ENCODE measurements at places on chromosomes 3 and 15.

DNA sequence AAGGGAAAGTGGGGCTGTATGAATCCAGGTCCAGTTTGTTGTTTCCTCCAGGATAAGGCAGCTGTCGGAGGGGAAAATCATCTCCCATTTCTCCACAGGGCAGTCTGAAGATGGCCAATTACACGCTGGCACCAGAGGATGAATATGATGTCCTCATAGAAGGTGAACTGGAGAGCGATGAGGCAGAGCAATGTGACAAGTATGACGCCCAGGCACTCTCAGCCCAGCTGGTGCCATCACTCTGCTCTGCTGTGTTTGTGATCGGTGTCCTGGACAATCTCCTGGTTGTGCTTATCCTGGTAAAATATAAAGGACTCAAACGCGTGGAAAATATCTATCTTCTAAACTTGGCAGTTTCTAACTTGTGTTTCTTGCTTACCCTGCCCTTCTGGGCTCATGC lies 911 bp downstream of the CCRL2 start:
- no peak for DNase-seq

GRCh38 chr15:76274226-76274625 lies 37.0 kb downstream of the ETFA start:
- DNase-seq: peak; percentile 45

DNA sequence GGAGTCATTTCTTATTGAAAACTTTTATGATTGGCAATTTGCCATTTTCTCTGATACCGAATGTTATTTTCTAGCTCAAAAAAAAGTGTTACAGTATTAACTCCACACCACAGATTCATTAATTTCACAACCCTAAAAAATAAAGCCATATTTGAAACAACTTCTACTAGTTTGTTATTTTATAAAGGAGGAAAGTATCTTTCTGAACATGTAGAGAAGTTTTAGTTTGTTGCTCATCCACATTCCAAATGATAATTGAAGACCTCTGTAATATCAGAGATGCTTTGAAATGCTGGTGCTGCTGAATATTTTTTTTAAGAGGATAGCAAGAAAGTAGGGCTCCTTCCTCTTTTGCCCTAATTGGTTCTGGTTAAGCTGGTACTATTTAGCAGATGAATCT lies 1.9 kb downstream of the VGLL3 start:
- peak; percentile 45 for DNase-seq

DNA sequence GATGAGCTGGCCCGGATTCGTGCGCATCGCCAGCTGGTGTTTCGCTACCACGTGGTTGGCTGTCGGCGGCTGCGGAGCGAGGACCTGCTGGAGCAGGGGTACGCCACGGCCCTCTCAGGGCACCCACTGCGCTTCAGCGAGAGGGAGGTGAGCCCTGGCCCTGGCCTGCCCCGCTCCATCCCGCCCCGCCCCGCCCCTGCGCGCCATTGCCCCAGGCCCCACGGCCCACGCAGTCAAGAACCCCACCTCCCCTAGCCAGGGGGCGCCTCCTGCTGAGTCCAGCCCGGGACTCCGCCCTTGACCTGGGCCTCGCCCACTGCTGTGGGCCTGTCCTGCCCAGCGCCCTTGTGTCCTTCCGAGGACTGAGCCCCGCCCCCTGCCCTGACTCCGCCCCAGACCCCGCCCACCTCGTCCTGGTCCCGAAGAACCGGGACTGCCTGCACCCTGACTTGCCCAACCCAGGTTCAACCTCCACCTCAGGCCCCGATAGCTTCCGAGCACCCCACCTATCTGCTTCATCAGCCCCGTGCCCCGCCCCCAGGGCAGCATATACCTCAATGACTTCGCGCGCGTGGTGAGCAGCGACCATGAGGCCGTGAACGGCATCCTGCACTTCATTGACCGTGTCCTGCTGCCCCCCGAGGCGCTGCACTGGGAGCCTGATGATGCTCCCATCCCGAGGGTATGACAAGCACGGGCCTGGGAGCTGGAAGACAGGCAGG lies 14.8 kb downstream of the NT5DC2 start:
- DNase-seq: no peak

DNA sequence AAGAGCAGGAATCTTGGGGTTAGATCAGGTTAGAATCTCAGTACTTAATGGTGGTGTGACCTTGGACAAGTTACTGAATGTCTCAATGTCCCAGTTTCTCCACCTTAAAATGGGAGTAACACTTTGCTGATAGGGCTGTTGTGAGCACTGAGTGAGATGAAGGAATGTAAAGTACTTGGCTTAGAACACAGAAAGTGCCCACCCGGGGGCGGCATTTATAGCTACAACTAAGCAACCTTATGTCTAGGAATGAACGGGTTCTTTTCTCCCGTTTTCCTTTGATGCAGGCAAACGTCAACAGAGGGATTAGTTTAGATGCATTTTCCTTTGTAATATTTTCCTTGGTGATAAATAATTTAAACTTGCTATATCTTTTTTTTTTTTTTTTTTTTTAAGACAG lies 176.6 kb downstream of the USP13 start:
- DNase-seq: no peak

GRCh38 chr3:8458711-8459110 lies 42.9 kb upstream of the LMCD1 start:
- peak; percentile 96 for DNase-seq

GRCh38 chr3:194766845-194767244 lies 81.2 kb downstream of the FAM43A start:
- DNase-seq: no peak

GRCh38 chr15:45102226-45102625 lies 11.7 kb downstream of the DUOX2 start:
- no peak for DNase-seq

- DNase-seq: no peak
Observed at GRCh38 chr3:152382312-152383135, 113.8 kb downstream of the MBNL1 start.

GRCh38 chr15:38255690-38256089 lies 3.1 kb downstream of the SPRED1 start:
- no peak for DNase-seq

DNA sequence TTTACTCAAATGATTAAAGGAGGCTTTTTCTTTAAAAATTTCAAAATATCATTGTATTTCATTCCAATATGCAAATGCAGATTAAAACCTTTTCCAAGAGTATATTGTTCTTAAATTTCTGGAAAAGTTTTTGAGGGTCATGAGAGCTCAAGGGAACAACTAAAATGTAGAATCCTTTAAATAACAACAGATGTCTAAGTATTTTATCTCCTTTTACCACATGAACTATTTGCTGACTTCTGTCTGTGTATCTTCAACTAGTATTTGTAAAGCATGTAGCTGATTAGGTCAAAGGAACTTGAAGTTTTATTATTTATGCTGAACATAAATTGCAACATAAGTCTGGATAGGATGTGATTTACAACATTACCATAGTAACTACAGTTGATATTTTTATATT lies 402.6 kb downstream of the CNTN6 start:
- DNase-seq: no peak

GRCh38 chr3:62882676-62883200 lies 7.5 kb upstream of the CADPS start:
- no peak for DNase-seq

DNA sequence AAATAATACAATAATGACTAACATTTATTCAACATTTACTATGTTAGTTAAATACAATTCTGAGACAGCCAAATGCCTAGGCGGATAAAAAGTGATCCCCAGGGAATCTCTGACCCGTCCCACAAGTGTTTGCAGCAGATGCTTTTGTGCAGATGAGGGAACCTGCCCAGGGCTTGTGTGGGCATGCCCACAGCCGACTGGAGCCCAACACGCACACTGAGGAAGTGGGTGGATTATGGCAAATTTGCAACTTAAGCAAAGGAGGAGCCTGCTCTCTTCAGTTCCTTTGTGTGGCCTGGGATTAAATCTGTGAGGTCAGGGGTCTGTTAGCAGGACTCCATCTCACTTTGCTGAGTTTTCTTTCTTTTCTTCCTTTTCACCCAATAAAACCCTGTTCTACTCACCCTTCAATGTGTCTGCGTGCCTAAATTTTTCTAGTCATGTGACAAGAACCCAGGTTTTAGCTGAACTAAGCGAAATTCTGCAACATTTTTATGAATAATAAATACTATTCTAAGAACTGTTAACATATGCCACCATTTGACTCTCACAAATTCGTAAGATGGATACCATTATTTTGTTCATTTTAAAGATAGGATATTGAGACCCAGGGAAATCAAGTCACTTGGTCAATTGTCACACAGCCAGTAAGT lies 13.9 kb upstream of the RTP1 start:
- DNase-seq: peak; percentile 68

GRCh38 chr3:30098243-30098642 lies 508.2 kb upstream of the TGFBR2 start:
- peak; percentile 16 for DNase-seq

DNA sequence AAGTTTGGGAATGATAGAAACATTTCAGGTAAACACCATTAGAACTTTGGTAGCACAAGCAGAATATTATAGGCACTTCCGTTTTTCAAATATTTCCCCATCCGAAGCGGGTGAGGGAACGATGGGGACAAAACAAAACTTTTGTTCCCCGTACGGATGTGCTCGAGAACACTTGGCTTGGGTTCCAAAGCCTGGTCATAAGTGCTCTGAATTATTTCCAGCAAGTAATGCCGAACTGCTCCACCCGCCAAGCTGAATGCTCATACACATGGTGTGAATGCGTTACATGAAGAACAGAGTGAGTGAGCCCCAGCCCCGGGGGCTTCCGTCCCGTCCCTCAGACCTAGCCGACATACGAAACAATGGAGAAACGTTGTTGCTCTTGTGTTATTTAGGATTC lies 438.2 kb upstream of the ARRDC4 start:
- DNase-seq: no peak

DNA sequence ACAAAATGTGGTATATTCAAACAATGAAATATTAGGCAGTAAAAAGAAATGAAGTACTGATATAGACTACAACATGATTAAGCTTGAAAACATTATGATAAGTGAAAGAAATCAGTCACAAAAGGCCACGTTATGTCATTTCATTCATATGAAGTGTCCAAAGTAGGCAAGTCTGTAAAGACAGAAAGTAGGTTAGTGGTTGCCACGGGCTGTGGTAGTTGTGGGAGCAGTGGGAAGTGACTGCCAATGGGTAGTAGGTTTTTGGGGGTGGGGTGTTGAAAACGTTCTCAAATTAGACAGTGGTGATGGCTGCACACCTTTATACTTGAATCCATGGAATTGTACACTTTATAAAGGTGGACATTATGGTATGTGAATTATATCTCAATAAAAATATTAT lies 12.1 kb downstream of the GALNT15 start:
- DNase-seq: no peak

DNA sequence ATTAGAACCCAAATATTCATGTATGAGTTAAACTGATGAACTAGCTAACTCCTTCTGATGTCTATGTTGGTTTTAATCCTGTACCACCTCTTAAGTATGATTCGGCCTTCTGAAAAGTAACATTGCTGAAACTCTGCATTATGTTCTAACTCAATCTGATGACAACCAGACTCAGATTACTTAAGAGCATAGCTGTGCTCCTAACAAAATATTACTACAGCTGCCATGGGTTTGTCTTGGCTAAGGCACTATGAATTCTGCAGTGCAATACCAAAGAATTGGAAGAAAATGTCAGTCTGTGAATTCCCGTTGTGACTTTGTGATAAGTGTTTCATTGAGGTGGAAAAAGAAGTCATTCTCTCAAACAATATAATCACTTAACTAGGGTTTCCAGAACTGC lies 224.4 kb downstream of the ZMAT3 start:
- DNase-seq: peak; percentile 91

DNA sequence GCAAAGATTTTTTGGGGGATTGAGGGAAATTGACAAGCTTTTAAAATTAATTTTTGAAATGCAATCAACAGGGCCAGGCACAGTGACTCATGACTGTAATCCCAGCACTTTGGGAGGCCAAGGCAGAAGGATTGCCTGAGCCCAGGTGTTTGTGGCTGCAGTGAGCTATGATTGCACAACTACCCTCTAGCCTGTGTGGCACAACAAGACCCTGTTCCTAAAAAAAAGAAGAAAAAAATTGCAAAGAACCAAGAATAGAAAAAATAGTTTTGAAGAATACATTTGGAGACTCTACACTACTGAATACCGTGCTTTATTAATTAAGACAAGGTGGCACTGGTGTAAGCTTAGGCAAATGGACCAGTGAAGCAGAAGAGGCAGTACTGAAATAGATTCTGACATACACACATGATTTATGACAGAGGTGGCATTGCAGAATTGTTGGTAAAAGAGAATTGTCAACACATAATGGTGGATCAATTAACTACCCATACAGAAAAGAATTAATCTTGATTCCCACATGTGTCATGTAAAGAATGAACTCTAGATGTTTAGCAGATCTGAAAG lies 443.3 kb upstream of the ATP11B start:
- no peak for DNase-seq

DNA sequence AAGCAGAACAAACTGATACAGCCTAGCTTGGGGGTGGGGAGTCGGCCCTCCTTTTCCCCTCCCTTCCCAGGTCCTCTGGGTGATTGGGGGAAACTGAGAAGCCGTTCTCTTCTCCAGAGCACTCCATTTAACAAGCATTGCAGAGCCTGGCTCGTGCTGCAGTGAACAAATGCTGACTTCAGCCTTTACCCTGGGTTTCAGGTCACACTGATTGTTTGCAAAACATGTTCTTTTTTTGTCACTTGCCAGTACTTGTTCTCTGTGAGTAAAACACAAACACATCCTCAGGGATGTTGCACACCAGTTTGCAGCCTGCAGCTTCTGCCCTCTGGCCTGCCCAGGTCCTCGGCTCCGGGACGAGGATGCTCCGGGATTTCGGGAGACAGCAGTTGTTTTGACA lies 132.8 kb downstream of the PGPEP1L start:
- DNase-seq: no peak

DNA sequence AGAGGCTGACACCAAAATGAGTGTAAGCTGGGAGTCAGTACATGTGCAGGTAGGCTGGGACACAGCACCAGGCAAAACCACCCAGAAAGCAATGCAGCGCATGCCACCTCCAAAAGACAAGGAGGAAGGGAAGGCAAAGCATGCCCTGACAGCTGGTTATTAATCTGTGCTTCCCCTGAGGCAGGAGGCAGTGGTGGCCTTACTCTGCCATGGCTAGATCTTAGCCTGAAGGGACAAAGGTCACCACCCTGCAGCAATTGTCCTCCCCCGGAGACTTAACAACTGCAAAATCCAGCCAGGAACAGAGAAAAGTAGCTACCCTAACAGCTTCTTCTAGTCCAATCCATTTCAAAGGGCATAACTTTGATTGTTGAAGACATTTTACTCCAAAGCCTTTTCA lies 73.7 kb downstream of the PLD1 start:
- DNase-seq: no peak

- DNase-seq: peak; percentile 76
Observed at GRCh38 chr15:80599359-80599758, 95.8 kb upstream of the ABHD17C start.

GRCh38 chr15:68081869-68082505 lies 27.9 kb downstream of the PIAS1 start:
- no peak for DNase-seq

DNA sequence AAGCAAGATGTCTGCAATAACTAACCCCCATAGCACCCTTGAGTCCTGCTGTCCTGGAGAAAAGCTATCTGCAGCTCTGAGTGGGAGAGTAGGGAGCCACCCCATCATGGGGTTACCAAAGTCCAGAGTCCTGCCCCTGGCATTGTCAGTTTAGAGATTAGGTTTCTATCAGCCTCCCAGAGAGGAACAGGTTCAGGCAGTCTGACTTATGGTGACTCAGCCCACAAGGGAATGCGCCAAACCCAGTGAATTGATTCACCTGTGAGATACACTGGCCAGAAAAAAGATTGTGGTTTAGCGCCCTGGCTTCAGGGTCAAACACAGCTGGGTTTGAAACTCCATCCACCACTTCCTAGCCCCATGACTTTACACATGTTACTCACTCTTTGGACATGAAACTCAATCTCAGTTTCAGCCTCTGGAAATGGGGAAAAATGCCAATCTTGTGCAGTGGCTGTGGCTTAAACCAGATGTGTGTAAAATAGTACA lies 263.6 kb upstream of the HES1 start:
- peak; percentile 56 for DNase-seq
